ENCODE measurements at places on chromosomes 5 and 9.

DNA sequence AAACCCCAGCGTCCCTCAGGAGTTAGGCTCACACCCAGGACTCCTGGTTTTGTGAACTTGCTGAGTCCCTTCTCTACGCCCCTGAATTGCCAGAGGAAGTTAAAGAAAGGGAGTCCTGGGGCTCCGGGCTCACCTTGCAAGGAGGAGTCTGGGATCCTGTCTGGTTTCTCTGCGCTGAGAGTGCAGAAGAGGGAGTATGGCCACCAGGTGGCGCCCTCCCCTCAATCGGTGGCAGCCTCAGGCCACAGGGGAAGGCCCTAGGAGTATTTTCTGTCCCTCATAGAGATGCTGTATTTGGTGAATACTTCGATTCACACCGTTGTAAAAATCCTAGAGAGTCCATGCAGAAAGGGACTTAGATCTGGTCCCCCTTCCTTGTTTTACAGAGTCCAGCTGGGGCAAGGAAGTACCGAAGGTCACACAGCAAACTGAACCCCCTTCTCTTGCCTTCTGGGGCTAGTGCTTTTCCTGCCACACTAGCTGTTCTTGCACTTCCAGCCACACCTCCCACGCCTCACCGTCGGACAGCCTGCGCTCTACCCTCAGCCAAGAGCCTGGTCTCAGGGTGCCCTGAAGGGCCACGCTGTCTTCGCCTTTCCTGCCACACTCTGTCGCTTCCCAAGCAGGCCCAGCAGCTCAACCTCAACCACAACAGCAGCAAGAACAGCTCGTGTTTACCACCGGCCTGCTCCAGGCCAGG lies 10.2 kb downstream of the HAND1 start:
- peak; percentile 37 for DNase-seq

GRCh38 chr5:113083481-113083880 lies 106.9 kb downstream of the DCP2 start:
- DNase-seq = no peak

DNA sequence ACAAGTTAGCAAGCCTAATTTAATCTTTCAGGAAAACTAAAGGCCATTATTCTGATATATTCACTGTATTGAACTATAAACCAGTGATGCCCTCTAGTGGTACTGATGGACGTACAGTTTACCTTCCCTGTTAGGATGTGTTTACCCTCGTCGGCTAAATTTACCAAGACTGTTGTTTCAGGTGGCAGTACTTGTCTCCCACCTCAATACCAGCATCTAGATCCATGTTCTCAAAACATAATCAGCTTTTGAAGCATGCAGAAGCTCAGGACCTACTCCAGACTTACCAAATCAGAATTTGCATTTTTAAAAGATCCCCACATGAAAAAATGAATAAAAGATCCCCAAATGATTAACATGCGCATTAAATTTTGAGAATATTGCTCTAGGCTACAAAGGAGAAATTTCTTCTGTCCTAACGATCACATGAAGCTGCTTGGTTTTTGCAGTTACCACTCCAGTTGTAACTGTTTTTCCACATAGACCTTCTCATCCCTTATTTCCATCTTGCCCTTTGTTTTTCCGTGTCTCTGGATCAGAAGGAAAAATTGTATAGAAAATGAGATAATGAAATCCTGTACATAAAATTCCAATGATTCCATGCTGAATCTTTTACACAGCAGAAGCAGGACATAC lies 3.2 kb upstream of the BAAT start:
- DNase-seq = no peak

DNA sequence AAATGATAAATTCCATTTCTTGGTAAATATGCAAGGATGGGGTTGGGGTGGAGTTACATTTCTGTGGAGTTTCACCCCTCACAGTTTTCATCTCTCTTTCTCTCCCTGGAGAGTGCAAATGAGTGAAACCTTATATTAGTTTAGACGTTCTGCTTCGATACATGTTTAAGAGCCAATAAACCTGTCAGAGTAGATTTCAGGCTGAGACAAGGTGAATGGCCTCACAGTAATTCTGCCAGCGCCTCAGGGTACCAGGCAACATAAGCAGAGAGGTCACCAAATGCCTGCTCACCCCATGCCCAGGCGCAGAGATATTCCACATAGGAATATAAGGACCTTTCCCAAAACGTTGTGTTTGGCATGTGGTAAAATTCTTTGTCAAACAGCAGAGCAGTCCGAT lies 154.9 kb upstream of the VLDLR start:
- no peak for DNase-seq

GRCh38 chr5:172727551-172727950 lies 43.4 kb downstream of the DUSP1 start:
- no peak for DNase-seq

DNA sequence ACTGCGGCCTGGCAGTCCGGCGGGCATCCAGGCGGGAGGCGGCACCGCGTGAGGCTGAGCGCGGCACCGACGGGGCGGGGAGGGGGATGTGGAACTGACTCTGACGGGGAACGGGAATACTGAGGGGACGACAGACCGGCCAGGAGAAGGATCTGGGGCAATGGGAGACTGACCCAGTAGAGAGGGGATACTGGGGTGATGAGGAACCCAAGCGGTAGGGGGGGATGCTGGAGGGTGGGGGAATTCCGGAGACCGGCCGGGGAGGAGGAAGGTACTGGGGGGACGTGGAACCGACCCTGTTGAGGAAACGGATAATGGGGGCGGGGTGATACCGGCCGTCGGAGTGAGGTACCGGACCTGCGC lies 423 bp downstream of the IPPK start:
- peak; percentile 15 for DNase-seq

DNA sequence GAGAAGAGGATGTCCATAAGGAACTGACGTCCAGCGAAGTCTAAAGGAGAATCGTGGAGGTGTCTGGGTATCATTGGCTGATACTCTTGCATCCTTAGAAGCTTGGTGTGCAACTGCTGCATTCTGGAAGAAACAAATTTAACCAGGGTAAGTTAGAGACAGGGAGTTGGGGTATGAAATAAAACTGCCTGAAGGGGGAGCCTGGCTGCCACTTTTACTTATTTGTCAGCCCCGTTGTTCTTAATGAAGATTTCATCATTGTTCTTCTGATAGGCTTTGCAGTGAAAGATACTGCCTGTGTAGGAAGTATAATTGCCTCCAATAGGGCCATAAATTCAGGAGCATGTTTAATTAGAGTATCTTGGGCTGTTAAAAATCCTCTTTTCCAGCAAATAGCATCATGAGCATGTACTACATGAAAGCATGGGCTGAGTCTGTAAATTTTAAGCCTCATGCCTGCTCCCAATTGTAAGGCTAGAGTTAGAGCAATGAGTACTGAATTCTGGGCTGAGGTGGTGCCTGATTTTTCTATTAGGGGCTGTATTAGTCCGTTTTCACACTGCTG lies 1264.5 kb upstream of the ACO1 start:
- no peak for DNase-seq

DNA sequence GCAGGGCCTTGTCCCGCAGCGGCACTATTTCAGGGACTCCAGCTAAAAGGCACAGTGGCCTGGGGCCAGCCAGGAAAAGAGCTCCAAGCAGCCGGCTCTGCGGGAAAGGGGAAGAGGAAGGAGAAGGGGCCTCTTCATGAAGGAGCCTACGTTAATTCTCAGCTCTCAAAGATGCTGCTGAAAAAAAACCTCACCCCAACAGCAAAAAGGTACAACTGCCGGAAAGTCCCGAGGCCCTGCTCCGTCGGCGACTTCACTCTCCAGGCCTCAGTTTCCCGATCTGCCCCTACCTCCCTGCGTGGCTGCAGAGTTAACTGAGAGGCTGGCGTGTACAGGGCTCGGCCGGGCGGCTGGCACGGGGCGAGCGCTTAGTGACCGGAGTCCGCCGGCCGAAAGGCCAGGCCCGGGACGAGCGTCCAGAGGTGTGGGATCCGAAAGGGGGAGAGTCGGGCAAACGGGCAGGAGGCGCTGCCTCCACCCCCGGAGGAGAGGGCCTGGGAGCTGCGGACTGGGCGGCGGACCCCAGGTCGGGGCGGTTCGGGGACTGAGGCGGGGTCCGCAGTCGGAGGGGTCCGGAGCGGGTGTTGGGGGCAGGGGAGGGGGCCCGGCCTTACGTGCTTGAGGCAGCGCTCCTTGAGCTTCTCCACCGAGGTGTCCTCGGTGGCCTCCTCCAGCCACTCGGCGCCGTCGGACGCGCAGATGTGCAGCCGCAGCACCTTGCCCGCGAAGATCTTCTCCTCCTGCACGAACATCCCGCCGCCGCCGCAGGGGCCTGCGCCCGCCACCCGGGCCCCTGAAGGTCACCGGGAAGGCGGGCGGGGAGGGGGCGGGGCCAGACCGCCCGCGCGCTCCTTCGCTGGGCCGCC lies 529 bp downstream of the UBAC1 start:
- DNase-seq = no peak

GRCh38 chr5:40276426-40277102 lies 403.2 kb upstream of the PTGER4 start:
- no peak for DNase-seq

- no peak for DNase-seq
Observed at GRCh38 chr9:72823971-72824370, 128.9 kb downstream of the ALDH1A1 start.

- DNase-seq = no peak
Observed at GRCh38 chr5:79834754-79835714, 145.4 kb downstream of the CMYA5 start.

- no peak for DNase-seq
Observed at GRCh38 chr5:103424453-103425205, 138.0 kb downstream of the NUDT12 start.

GRCh38 chr5:132055808-132056609 lies 4.4 kb upstream of the IL3 start:
- no peak for DNase-seq

DNA sequence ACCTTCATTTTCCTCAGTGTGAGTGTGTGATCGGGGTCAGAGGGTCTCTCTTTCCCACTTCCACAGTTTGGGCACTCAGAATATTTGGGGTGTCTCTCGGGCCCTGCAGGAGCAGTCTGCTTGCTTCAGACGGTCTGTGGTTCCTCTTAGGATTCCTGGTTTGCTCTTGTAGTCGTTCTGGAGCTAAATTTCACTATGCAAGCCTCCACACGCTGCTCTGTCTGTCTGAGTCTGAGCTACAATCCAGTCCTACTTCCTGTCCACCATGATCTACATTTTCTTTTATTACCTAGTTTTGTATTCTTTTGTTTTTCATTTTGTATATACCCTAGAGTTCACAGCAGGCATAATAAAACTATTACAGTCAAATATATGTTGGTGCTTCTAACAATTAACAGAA lies 1967.3 kb upstream of the NUDT12 start:
- no peak for DNase-seq

DNA sequence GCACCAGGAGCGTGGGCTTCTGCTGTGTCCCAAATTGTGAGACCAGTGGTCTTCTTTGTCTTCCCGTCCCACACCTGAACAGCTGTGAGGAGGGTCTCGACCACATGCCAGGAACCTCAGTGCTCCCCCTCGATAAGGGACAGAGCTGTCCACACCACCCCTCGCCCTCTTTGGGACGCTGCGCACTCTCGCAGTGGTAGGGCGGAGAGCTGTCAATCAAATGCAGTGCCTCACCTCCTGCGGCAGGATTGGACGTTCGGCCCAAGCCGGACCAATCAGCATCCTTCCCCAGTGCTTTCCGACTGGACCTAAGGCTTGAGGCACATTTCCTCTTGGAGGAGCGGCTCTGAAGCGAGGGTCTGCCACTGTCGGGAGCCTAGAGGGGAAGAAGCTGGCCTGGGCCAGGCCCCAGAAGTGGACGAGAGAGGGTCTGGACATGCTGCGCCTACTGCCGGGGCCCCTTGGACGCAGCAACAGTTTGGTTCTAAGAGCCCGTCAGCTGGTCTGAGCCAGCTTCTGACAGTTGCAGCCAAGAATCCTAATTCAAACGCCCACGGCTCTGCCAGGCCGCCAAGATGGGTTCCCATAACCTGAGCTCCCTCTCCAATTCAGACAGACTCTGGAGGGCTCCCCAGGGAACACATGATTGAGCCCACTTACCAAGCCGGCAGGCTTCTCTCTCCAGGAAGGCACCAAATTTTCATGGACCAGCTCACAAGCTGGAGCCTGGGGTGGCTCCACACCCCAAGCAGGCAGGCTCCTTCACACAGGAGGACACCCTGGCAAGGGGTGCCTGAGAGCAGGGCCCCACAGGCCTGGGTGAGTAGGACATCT lies 28.1 kb upstream of the ADAMTS2 start:
- no peak for DNase-seq

DNA sequence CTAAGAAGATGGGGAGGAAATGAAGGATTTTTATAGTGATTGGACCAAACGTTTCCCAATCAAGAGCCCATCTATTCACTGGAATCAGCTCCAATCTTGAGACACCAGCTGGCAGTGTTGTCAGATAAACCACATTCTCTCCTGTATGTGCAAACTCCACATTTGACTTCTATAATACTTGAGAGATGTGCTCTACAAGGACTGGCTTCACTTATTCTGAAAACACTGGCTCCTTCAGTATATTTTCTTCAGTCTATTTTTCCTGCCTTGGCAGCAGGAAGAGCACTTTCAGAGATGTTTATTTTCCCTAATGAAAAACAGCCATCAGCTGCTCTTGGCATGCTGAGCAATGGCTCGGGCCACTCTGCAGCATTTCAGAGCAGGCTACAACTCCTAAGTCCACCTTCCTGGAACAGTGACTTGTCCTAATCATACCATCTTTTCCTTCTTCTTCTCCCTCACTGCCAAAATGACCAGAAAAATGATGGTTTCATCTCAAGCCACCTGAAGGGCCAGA lies 96.9 kb upstream of the FSTL4 start:
- DNase-seq = no peak

DNA sequence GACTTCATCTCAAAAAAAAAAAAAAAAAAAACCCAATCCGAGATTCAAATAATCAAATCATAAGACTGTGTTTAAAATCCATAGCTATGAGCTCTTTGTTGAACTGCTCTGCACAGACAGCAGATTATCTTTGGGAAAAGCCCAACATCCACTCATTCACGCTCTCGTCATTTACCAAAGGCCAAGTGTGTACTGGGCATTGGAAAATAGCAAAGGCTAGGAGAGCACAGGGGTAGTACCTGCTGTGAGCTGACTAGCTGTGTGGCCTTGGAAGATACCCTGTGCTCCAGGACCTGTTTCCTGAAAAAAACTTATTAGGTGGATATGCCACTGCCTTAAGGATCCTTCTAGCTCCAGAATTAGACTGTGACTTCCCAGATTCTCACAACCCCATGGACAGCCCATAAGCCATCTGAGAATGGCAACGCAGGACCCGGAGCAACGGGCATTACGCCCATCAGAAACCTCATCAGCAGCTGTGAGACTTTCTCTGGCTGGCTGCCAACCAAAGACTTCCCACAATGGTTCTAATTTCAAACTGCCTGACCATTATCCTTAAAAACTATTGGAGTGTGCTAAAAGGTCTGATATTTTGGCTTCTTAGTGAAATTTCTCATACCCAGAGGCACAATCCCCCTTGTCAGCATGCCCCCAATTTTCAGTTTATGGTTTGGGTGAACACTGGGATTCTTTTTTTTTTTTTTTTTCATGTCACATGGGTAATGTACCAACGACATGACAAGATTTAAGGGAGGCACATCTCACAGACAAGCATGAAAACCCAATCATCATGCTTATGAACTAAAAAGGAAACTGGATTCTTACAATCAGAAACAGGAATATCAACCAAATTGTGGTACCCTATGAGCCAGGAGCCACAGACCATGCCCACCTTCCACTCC lies 16.8 kb downstream of the SERINC5 start:
- no peak for DNase-seq

GRCh38 chr9:126157423-126157822 lies 169.2 kb upstream of the MVB12B start:
- no peak for DNase-seq

Data from stimulated activated CD8-positive, alpha-beta memory T cell treated with anti-CD3 and anti-CD28 coated beads, Interleukin-4, amount 100 ng/mL, for 4 hours (primary cell).